T-helper 2 cell treated with Interferon-gamma antibody and Interleukin-4, amounts not matched to agents 5 μg/mL and 100 μg/mL, for 36 hours (primary cell): ENCODE measurements at places on chromosomes 1 and 21.

DNA sequence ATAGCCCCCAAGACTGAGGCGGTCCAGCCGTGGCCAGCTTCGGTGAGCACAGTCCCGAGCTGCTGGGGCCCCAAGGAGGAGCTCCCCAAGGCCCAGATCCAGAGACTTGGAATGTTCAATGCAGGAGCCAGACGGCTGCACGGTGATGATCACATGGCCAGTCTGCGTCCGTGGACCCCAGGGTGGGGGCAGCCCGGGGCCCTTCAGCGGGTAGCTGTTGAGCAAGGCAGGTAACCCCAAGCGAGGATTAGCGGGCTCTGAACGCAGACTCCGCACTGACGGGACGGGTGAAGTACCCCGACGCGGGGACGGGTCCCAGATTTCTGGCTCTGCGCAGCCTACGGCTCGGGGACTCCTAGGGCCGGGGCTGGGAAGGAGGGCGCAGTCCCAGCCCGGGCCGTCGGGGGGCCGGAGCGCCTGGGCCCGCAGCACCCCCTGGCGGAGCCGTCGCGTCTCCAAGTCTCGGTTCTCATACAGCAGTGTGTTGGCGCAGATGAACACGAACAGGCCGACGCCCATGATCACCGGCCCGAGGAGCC lies 2.7 kb downstream of the TMEM200B start:
- DNase-seq, result peak; percentile 55

GRCh38 chr1:220198186-220199005 lies 73.9 kb downstream of the RAB3GAP2 start:
- DNase-seq, result no peak

DNA sequence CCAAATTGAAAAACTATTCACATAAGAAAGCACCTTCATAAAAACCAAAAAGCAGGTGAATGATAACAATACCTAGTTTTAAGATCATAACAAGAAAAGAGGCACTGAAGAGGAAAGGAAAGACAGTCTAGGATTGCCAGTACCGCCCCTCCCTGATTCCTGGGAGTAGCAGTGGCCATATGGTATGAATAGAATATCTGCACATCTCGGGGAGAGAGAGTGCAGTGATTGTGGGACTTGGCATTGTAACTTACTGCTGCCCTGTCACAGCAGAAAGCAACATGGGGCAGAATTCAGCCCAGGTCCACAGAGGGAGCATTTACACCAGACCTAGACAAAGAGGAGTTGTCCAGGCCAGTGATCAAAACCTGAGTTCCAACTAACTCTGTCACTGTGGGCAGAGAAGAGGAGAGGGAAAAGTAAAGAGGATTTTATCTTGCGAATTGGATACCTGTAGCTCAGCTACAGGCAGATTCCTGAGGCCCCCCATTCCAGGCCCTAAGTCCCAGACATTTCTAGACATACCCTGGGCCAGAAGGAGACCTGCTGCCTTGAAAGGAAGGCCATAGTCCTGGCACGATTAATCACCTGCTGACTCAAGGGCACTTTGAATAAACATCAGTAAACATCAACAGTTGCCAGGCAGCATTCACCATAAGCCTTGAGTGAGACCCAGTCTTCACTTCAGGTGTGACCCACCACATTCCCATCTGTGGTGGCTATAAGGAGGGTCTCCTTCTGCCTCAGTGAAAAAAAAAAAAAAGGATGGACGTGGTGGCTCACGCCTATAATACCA lies 397.5 kb downstream of the TGFB2 start:
- no peak for DNase-seq

DNA sequence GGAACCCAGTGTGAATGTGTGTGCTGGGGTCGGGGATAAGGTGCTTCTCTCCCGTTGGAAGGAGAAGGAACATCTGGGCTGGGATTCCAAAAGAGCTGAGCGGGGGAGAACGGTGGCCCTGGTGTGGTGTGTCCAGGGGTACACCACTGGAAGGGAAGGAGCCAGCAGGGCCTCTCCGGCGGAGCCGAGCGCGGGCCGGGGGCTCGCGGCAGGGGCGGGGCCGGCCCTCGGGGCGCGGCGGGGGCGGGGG lies 231 bp upstream of the RPS6KA1 start:
- no peak for DNase-seq

GRCh38 chr1:206693592-206693991 lies 8.9 kb downstream of the MAPKAPK2 start:
- no peak for DNase-seq

DNA sequence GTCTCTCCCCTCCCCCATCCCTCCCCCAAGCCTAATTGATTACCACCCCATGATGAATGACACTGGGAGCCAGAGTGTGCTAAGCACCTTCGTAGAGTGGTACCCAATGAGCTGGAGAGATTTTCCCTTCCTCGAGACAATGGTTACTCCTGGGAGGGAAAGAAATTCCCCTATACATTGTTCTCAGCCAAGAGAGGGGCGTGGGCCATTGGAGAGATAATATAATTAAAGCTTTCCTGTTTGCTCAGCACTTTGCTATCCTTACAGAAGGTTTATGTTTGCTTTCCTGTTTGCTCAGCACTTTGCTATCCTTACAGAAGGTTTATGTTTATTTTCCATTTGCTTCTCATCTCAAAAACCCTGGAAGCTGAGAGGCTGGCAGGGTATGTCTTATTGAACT lies 126.1 kb upstream of the KLHDC7A start:
- DNase-seq, result no peak

- DNase-seq, result no peak
These were observed 72.4 kb downstream of the MATN1 start for GRCh38 chr1:30650968-30651320.

- DNase-seq, result no peak
These were observed 14.0 kb downstream of the PMF1 start for GRCh38 chr1:156226782-156227181.

GRCh38 chr1:115340879-115341278 lies 2.8 kb upstream of the NGF start:
- DNase-seq, result no peak

DNA sequence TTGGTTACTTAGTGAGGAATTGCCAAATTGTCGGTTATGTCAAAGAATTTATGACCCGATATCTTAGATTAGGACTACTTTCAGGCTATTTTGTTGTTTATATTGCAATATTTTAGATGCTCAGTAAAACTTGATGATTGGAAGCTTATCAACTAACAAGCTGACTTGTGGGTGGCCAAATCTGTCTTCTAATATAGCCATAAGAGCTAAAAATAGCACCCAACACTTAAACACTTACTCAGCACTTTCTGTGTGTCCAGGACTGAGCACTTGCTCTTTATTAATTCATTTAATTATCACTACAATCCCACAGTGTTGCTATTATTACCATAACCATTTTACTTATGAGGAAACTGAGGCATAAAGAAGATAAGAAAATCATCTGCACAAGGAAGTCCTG lies 50.4 kb downstream of the RWDD3 start:
- DNase-seq, result no peak

- no peak for DNase-seq
These were observed 159.7 kb downstream of the PGBD5 start for GRCh38 chr1:230266456-230266855.

GRCh38 chr1:89765774-89766173 lies 55.1 kb upstream of the LRRC8D start:
- no peak for DNase-seq

DNA sequence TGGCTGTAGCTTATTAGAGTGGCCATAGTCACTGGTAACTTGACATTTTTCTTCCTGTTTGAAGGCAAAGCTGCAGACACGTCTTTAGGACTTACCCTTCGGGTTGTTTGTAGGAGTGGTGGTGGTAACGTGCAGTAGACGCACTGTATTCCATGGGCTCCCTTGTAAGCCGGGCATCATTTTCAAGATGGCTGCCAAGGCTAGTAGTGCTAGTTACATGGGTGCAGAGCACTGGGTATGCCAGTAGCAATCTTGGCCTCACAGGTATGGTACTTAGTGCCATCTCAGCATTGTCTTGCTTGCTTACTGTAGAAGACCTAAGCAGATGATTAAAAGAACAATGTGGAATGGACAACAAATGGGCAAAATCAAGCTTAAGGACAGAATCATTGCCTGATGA lies 1.9 kb downstream of the YBX1 start:
- DNase-seq, result no peak

DNA sequence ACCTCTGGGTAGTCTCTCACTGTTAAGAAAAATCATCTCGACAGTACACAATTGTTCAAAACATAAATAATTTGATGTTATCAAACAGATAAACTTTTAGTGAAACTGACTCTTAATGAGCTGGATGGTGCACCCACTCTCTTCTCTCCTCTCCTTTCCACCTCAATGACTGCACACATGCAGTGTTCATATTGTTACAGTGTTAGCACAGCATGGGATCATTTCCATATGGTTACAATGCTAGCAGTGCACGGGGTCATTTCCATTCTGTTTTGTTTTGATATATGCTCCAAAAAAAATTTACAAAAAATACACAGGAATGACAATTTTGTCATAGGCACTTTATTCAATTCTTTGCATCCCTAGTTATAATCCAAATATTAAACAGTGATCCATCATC lies 26.4 kb upstream of the RNF187 start:
- DNase-seq, result no peak

DNA sequence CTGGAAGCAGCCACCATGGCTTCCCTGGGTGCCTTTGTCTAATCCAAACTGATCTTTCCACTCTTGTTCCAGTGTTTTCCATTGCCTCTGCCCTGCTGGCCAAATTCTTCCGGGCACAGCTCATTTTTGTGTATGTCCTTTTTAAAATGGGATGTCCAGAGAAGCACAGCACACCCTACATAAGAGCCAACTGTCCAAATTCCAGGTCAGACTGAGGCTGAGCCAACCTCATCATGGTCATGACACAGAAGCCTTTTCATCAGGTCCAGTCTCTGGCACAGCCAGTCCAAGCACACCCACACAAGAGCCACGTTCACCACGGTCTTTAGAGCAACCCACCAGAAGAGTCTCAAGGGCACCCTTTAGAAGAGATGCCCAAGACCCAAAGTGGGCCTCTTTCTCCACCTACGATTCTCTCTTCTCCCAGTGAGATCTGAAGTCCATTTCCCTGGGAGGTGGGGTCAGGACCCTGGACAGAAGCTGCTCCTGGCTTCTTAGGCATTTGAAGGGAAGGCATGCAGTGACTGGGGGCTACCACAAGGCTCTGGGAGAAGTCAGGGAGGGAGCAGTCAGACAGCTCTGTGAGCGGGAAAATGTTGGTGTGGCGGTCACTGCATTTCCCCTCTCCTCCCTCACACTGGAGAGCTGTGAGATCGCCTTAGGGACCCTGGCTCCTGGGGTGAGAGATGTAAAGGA lies 53.2 kb downstream of the SYT2 start:
- no peak for DNase-seq
